ELR (cell line): ENCODE measurements at places on chromosomes 3 and 15.

DNA sequence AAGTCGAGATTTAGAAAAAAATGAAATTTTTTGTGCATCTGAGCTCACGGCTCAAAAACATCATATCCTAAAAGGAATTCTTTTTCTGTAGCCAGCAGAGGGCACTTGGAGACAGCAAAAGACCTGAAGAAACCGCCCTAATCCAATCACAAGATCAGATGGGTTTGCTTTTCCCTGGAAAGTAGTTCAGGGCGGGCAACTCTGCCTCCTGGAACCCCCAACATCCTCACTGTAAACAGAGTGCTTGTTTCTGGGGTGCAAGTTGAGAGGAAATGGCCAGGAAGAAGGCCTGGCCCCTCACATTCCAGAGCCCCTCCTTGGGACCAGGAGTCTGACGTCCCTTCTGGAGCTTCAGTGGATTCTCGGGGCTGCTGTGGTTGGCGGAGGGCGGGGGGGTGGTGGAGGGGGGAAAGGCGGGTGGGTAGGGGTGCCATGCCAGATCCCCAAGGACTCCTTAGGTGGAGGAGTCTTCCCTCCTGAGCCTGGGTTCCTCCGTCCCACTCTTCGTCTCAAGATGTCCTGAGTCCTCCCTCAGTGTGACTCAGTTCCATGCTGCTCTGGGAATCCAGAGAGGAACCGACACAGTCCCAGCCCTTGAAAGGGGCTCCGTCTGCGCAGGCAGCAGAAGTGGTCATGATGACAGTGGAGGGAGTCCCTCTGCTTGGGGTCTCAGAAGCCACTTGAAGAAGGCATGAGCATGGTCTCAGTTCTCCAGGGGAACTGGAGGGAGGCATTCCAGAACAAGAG lies 35.9 kb downstream of the CCK start:
- peak; percentile 73 for DNase-seq

GRCh38 chr3:76403556-76403955 lies 618.2 kb upstream of the ZNF717 start:
- DNase-seq: peak; percentile 37

DNA sequence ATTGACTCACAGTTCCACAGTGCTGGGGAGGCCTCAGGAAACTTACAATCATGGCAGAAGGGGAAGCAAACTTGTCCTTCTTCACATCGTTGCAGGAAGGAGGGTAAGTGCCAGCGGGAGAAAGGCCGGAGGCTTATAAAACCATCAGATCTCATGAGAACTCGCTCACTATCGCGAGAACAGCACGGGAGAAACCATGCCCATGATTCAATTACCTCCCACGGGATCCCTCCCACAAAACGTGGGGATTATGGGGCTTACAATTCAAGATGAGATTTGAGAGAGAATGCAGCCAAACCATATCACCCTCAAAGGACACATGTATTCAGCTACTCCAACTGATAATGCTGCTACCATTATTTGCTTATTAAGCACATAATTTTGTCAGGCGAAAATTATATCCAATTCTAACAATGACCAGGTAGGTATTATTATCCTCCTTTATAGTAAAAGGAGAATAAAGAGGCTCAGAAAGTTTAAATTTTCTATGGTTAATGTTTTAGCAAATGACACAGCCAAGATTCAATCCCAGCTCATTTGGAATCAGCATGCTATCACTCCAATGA lies 327.2 kb upstream of the CDIN1 start:
- no peak for DNase-seq

- DNase-seq: peak; percentile 6
Observed at GRCh38 chr3:106673926-106674569, 703.2 kb upstream of the CCDC54 start.

DNA sequence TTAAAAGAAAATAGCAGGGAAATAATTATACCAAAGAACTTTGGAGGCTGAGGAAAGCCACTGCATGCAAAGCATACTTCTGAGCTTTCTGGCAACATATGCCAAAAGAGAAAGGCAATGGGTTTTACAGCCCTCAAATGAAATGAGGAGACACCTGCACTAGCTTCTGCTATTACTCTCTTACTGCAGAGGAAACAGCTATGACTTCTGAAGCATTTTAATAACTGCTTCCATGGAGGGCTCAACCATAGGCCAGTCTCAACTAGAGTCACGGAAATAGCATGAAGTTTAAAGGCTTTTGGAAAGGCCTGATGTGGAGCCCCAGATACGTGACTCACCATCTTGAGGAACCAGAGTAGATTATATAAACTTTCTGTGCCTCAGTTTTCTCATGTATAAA lies 114.8 kb downstream of the OXNAD1 start:
- no peak for DNase-seq

DNA sequence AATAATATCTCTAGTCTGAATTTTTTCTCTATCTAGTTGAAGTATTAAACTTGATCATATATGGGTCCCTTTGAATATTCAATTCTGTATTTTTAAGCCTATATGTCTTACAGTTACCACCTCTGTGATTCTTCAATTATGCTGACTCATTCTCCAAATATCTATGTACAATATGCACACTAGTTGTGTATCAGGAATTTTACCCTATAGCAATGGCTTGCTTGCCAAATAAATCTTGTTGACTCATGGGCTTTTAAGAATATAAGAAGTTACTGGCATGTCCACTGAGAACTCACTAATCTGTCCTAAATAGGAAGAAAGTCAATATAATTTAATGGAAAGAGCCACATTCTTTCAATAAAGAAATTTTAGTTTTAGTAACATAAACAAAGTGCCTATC lies 656.3 kb downstream of the RBMS3 start:
- peak; percentile 82 for DNase-seq

DNA sequence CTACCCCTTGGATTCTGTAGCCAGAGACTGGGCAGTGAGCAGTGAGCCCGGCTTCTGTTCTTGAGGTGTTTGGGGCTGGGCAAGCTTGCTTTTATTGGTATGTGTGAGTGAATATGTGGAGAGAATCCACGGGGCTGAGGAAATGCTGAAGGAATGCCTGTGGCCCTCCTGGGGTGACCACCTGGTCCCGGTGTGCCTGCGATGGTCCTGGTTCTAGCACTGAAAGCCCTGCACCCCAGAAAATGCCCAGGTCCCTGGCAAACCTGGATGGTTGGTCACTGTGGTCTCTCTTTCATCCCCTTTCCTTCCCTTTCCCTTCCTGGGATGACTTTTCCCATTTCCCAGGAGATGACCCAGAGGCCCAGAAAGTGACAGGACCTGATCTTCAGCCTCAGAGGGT lies 4.2 kb downstream of the ZBTB47 start:
- no peak for DNase-seq

DNA sequence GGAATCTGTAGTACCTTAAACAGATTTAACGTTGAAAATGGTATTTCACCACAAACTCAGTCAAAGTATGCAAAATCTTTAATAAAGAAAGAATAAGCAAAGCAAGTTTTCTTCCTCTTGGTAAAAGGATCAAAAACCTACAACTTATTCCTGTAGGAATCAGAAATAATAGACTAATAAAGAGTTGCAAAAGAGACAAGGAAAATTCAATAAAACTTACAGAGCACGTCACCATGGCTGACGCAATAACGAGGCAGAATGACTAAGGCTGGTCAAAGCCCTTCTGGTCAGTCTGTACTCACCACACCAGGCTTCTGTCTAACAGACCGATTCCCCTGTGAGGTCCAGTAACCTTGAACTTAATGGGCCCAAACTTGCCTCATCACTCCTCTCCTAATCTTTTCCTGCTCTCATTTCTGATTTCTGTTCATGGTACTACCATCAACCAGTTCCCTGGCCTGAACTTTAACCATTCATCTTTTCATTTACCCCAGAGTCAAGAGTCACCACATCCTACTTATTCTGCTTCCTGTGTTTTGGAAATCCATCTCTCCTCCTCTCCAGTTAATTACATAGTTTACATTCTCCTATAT lies 5.0 kb downstream of the MASP1 start:
- DNase-seq: peak; percentile 87

DNA sequence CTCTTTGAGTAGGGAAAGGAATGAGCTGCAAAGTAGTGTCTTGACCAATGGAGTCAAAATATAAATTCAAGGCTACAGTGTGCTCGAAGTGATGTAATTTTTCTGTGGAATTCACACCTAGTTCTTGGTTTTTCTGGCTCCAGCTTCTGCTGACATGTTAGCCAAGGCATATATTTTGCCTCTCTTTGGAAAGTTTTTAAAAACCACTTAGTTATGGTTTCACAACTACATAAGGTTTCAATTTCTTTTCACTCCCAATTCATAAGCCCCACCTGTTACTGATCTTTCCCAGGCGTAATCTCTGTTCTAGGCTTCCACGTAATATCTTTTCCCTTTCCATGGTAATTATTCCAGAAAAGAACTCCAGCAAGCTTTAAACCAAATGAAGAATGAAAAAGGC lies 46.9 kb downstream of the GADL1 start:
- no peak for DNase-seq
